ENCODE measurements at places on chromosomes 1 and 21.
A peak's percentile ranks its signal among the peaks of the same experiment; 100 is the strongest.

GRCh38 chr1:43351421-43352350 lies 7.1 kb upstream of the CDC20 start:
- DNase-seq, result no peak

DNA sequence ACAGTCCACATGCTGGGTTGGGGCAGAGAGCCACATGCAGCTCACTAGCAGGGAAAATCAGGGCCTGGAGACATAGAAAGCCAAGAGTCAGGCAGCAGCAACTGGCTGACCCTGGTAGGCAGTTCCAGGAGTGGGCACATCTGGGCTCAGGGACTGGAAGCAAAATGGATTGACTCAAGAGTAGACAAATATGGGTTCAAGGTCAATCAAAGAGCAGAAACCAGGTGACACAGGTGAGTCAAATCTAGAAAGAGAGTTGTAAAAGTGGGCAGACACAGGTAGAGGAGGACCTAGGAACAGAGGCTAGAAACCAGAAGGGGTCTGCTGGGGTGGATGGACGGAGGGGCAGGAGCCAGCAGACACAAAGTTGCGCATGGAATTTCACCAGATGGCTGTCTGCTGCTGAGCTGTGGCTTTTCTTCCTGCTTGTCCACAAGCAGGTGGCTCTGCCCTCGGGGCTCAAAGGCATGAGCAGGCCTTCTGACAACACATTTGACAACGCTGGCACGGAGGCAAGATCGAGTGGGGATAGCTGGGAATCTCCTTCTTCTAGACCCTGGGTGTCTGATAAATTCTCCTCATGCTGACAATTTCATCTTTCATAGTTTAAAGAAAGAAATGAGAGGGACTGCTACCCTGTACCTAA lies 40.8 kb upstream of the IGSF3 start:
- no peak for DNase-seq

- no peak for DNase-seq
Measured at GRCh38 chr1:8551613-8552489, 233.9 kb downstream of the SLC45A1 start.

- DNase-seq, result no peak
Measured at GRCh38 chr1:85371021-85371420, 93.9 kb downstream of the DDAH1 start.

DNA sequence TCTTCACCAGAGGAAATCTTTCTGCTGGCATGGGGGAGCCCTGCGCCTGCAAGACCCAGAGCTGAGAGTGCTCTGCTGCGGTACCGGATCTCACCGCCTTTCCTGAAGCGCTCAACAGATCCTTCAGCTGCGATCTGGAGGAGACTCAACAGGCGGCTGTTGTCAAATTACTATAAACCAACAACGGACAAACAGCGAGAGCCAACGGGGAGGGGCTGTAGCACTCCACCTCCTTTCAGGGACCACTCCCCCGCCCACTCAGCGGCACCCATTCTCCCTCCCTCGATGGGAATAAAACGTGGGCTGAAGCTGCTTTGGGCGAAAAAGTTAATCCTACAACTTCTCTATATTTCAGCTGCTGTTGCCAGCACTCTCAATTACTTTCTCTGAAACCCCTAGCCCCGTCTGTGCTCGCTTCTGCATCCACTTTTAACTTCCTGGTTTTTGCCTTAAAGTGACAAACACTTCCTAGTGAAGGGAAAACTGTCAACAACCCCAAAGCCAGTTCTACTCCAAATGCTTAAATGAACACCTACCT lies at the start of gene FMO5:
Gene FMO5, minus strand, starts transcription at position 147 of the 538 bp plus-strand sequence. CDS start 310 bp downstream, outside the sequence.
- DNase-seq, result peak; percentile 82

- no peak for DNase-seq
Measured at GRCh38 chr1:81213279-81213678, 587.5 kb upstream of the ADGRL2 start.

DNA sequence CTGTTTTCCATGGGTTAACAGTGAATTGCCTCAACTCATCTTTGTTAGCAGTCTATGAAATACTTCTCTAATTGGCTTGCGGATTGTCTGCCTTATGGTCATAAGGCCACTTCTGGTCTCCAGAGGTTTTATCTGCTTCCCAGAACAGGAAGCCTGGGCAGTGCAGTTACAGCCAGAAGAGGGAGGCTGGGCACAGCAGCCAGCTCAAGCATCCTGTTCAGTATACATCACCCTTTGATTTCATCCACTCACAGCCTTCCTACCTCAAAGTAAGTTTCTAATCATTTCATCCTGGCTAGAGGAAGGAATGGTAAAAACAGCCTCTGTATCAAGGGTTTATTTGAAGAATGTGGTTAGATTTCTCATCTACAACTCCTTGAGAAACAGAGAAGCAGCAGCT lies 311.5 kb upstream of the DEPDC1 start:
- DNase-seq, result no peak

DNA sequence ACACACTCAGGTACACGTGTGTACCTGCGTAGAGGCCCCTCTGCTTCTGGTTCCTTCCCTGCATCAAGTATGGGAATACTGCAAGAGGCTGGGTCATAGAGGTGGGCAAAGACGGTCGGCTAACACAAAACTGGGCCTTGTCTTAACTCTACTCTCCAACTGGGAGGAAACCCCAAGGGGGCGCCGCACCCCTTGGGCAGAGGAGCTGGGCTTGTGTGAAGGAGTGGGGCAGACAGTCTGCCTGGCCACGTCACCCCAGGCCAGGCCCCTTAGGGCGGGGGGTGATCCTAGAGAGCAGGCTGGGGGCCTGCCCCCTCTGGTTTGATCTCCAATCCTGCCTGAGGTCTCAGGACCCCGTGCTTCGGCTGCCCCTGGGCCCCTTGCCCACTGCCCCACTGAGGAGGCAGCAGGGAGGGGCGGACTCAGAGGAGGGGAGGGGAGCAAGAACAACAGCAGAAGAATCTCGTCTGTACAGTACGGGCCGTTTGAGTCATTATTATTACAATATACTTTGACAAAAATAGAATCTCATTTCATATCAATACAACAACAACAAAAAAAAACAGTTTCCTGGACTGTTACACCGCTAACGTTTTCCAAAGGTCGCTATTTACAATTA lies 34.7 kb downstream of the MEF2D start:
- DNase-seq, result peak; percentile 52

GRCh38 chr1:67367370-67368045 lies 59.8 kb downstream of the IL12RB2 start:
- peak; percentile 6 for DNase-seq

GRCh38 chr1:22351768-22352080 lies 99.9 kb upstream of the ZBTB40 start:
- no peak for DNase-seq

GRCh38 chr1:3909615-3910014 lies 9.5 kb upstream of the C1orf174 start:
- DNase-seq, result no peak

All from GM23248 (cell line).